ENCODE measurements at places on chromosomes 2 and 18. TPM values are rescaled to one million over a fixed set of nuclear protein-coding genes. Genes with fewer than 3 reads are reported as not detected.

Gene BOLL
- not detected for polyA plus RNA-seq

Gene ASXL3
- polyA plus RNA-seq: not detected

Gene LYPD6
- polyA plus RNA-seq: 9.4 TPM

Gene KYNU
- polyA plus RNA-seq: 0.04 TPM

Gene ANKRD53
- polyA plus RNA-seq: 0.36 TPM

Gene WNT6
- polyA plus RNA-seq: not detected

Gene C18orf54
- polyA plus RNA-seq: 2.2 TPM

Gene ARHGAP28
- 5.3 TPM for polyA plus RNA-seq

Gene EFHD1
- polyA plus RNA-seq: 60.0 TPM

Gene REG3A
- not detected for polyA plus RNA-seq

Gene OTOS
- polyA plus RNA-seq: not detected

Gene PLGLB1
- 0.26 TPM for polyA plus RNA-seq

Gene RPRM
- not detected for polyA plus RNA-seq

Gene C2orf69
- polyA plus RNA-seq: 4.0 TPM

Gene RESP18
- polyA plus RNA-seq: not detected

Gene SH3RF3
- polyA plus RNA-seq: 3.6 TPM

Gene ODC1
- 167 TPM for polyA plus RNA-seq

Gene ALPP
- not detected for polyA plus RNA-seq

Gene G6PC2
- polyA plus RNA-seq: not detected

Gene CELF4
- polyA plus RNA-seq: not detected

Gene NPHP1
- polyA plus RNA-seq: 4.6 TPM

Gene ACMSD
- polyA plus RNA-seq: not detected

Gene RGPD4
- 0.04 TPM for polyA plus RNA-seq

Gene IHH
- 0.05 TPM for polyA plus RNA-seq

Gene SLC4A5
- polyA plus RNA-seq: 0.16 TPM

Gene RIT2
- not detected for polyA plus RNA-seq

Gene PLA2R1
- polyA plus RNA-seq: 15.3 TPM

Gene MRPS5
- 45.0 TPM for polyA plus RNA-seq

Gene AGXT
- not detected for polyA plus RNA-seq

Gene HOXD12
- polyA plus RNA-seq: not detected

Gene GPR35
- 0.17 TPM for polyA plus RNA-seq

Gene MYO5B
- polyA plus RNA-seq: 0.18 TPM

Gene FEV
- not detected for polyA plus RNA-seq

Gene PRSS56
- polyA plus RNA-seq: not detected

Gene ESPNL
- polyA plus RNA-seq: 2.1 TPM

Gene CLEC4F
- not detected for polyA plus RNA-seq

Gene TMEM37
- polyA plus RNA-seq: 0.51 TPM

Gene OBSL1
- polyA plus RNA-seq: 75.9 TPM

Gene COBLL1
- 56.2 TPM for polyA plus RNA-seq

Gene SERPINB10
- 0.85 TPM for polyA plus RNA-seq

Gene ANKRD62
- not detected for polyA plus RNA-seq

Gene RAPH1
- polyA plus RNA-seq: 3.3 TPM

Gene SCTR
- not detected for polyA plus RNA-seq

All from BJ (cell line).